ENCODE measurements at places on chromosomes 5 and 9.

- no peak for DNase-seq
Observed at GRCh38 chr5:82537687-82538306, 259.6 kb upstream of the RPS23 start.

DNA sequence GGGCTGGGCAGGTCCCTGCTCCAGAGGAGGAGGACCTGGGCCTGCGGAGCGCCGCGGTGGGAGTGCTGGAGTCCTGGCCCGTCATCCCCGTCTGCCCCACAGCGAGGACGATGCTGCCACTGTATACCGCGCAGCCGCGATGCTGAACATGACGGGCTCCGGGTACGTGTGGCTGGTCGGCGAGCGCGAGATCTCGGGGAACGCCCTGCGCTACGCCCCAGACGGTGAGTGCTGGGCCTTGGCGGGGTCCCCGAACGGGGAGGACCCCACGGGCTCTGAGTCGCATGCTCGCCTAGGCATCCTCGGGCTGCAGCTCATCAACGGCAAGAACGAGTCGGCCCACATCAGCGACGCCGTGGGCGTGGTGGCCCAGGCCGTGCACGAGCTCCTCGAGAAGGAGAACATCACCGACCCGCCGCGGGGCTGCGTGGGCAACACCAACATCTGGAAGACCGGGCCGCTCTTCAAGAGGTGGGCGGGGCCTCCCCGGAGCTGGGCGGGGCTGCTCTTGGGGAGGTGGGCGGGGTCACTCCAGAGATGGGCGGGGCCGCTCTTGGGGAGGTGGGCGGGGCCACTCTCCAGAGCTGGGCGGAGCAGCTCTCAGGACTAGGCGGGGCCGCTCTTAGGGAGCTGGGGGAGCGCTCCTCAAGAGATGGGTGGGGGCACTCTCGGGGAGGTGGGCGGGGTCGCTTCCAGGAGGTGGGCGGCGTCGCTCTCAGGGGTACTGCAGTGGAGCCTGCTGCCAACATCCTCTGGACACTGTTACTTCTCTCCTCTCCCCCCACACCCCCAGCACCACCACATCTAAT lies 13.1 kb downstream of the LRRC26 start:
- DNase-seq, result peak; percentile 75

- DNase-seq, result no peak
Observed at GRCh38 chr9:68964102-68964541, 49.8 kb downstream of the PRKACG start.

- no peak for DNase-seq
Observed at GRCh38 chr9:120841930-120842684, 615 bp downstream of the PSMD5 start.

DNA sequence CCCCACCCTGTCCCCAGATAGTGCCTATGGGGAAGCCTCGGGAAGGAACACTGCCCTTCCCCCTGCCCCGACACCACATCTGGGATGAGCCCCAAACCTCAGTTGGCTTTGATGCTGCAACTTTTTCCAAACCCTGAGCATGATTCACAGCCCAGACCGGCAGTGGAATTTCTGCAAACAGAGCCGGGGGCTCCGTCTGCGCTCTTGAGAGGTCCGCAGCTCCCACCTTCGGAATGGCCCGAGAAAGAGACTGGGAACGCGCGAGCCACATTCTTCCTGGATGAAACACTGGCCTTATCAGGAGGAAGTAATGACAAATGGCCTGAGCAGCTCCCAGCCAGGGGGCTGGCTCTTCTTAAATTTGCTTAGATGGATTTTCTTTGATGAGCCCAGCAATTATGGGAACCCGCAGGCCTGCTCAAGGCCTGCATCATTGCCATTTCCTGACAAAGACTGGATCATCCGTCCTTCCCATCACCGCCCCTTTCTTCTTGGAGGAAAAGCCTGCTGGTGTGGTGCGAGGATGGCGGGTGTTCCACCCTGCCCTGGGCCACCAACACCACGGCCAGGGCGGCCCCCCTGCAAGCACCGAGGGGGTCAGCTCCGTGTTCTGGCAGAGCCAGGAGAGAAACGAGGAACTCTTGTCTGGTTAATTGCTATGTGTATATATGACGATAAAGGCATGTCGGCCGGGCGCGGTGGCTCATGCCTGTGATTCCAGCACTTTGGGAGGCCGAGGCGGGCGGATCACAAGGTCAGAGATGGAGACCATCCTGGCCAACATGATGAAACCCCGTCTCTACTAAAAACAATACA lies 38.8 kb upstream of the COL5A1 start:
- no peak for DNase-seq

DNA sequence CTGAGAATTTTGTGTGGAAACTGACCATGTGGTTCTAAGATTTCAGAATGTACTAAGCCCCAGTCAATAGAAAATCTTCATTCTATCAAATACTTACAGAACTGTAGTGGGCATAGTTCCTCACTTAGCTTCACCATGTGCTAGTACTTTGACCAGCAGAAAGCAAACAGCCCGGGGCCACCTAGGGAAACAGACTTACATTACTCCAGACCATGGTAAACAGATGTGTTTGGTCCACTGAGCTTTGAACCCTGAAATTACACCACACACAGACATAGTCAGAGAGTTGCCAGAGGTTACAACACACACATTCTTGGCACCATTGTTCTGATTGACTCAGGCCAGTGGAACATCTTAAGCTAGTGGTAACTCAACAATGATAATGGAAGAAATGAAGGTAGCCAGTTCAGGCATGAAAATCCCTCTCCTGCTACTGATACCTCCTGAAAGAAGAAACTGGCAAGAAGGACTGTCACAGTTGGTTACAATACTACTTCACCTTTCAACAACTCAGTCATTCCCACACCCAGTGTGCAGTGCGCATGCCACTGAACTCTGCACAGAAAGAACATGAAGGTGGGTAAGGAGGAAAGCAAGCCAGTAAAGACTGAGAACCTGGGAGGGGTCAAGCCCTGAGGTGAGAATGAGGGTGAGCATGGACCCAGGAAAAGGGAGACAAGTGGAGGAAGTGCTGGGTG lies 18.7 kb upstream of the LECT2 start:
- DNase-seq, result no peak
